ENCODE measurements at places on chromosomes 11 and 22. TPM values are rescaled to one million over a fixed set of nuclear protein-coding genes. Genes with fewer than 3 reads are reported as not detected.

The SOX6 gene
- 6.2 TPM for total RNA-seq

The INPP5J gene
- 1.00 TPM for total RNA-seq

The OR52I2 gene
- not detected for total RNA-seq

The OR5P2 gene
- not detected for total RNA-seq

The KCNJ4 gene
- total RNA-seq, result not detected
